HS-27A (cell line): ENCODE measurements at places on chromosomes 1 and 21.

DNA sequence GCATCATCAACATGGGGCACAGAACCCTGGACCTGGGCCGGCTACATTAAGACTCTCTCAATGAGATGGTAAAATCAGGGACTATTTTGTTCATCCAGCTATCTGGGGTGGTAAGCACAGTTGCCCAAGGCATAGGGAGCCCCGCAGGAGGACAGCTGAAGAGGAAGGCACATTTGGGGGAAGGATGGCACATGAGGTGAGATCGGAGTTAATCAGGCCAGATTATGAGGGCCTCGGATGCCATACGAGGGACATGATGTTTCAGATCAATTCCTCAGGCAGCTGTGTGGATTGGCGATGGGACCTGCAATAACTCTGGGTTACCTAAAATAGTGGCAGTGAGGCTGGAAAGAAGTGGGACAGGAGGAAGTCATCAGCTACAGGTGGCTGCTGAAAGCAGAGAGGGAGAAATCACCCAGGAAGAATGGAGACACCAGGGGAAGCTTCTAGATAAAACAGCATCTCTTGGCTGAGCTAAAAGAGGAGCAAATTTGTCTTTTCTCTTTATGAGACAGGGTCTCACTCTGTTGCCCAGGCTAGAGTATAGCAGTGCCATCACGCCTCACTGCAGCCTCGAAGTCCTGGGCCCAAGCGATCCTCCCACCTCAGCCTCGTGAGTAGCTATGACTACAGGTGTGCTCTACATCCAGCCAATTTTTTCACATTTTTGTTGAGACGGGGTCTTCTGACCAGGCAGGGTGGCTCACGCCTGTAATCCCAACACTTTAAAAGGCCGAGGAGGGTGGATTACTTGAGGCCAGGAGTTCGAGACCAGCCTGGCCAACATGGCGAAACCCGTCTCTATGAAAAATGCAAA, 21.1 kb downstream of the TOMM20 start:
- DNase-seq: no peak

DNA sequence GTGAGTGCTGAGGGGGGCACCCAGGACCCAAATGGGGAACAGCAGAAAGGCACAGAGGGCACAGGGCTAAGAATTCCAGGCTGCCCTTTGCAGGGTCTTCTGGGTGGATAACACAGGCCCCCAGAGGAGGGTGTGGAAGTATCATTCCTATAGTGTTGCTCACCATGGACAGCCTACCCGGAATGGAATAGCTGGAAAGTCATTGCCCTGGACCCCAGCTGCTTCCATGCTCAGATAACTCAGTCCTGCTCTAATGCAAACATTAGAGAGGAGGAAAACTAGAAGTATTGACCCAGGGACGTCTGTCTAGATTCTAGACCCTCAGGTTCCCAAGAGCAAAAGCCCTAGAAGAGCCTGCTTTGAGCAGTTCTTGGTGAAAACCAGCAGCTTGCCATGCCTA, 24.7 kb downstream of the SLC6A17 start:
- no peak for DNase-seq

DNA sequence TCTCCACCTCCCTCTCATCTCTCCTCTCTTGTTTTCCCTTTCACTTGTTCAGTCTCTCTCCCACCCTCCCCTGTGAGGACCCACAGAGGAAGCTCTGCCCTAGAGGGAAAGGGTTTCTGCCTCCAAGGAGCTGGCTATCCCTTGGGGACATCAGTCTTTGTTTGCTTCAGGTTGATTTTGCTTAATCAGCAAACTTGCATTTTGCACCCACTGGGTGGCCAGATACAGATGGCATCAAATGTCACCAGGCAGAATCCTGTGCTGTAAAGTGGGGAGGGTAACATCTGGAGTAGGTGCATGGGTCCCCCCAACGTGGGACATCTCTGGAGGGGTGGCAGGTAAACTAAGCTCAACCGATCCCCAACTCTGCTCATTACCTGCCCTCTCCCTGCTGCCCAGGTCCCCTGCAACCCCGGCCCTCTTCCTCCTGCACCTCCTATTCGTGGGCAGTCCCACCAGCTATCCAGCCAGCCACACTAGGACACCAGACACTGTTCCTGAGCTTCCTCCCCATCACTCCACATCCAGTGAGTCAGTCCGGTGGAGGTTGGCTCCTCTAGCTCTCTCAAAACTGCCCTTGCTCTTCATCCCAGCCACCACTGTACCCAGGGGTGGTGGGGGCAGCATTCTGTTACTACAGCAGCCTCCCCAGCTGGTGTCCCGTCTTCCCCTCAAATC, 123.3 kb downstream of the KCNN3 start:
- DNase-seq: no peak

GRCh38 chr1:229420765-229421164, 13.1 kb downstream of the ACTA1 start:
- no peak for DNase-seq
